CD4-positive, alpha-beta T cell treated with Interleukin-6 at 100 ng/mL for 8 hours (primary cell): ENCODE measurements at places on chromosomes 4 and X.
A peak's percentile ranks its signal among the peaks of the same experiment; 100 is the strongest.

GRCh38 chr4:175066923-175067627 is 148.9 kb downstream of the ADAM29 start:
- no peak for DNase-seq

- DNase-seq: no peak
Observed at GRCh38 chr4:168741281-168742173, 244.7 kb downstream of the PALLD start.

DNA sequence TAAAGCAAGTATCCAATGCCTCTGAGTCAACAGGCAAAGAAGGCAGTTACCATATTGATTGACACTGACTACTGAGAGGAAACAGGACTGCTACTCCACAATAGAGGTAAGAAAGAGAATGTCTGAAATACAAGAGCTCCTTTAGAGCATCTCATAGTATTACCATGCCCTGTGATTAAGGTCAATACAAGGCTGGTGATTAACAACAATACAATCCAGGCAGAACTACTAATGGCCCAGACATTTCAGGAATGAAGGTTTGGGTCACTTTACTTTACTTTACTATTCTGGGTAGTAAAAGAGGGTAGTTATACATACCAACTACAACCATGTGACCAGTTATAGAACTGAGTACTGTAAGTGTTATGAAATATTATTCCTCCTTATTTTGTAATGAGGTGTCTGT is 44.5 kb downstream of the BRWD3 start:
- no peak for DNase-seq

- no peak for DNase-seq
Observed at GRCh38 chr4:57265831-57266582, 155.8 kb upstream of the IGFBP7 start.

- no peak for DNase-seq
Observed at GRCh38 chrX:55738969-55739368, 21.4 kb downstream of the RRAGB start.

- no peak for DNase-seq
Observed at GRCh38 chr4:166498546-166498945, 625.5 kb downstream of the TLL1 start.

GRCh38 chr4:183674153-183674552 is 15.1 kb downstream of the TRAPPC11 start:
- no peak for DNase-seq

- peak; percentile 11 for DNase-seq
Observed at GRCh38 chr4:78691971-78692821, 84.0 kb upstream of the BMP2K start.

DNA sequence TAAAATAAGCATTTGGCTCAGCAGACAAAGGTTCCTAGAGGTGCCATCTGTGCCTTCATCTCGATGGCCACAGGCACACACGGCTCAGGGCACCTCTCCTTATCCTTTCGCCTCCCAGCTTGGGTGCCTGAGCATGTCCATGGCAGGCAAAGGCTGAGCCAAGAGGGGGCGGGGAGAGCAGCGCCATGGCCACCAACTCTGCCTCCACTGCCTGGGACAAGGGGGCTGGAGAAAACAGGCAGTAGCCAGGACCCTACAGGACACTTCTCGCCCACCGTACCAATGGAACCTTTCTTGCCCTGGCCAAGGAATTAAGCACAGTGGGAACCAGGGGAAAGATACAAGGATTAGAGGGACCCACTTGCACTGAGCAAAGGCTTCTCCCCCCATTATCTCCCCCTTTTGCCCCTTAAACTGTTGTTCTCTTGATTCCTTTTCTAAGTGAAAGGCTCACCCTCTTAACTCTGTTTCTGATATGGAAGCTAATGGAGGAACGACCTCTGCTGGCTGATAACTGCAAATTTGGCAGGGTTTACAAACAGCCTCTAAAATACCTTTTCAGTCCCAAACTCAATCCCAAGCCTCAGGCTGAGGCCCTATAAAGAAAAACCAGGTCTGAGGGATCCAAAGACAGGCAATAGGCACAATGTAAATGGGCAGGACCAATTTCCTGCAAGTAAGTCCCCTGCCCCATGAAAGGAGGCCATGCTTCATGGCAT is 335.2 kb downstream of the ADAM29 start:
- no peak for DNase-seq

DNA sequence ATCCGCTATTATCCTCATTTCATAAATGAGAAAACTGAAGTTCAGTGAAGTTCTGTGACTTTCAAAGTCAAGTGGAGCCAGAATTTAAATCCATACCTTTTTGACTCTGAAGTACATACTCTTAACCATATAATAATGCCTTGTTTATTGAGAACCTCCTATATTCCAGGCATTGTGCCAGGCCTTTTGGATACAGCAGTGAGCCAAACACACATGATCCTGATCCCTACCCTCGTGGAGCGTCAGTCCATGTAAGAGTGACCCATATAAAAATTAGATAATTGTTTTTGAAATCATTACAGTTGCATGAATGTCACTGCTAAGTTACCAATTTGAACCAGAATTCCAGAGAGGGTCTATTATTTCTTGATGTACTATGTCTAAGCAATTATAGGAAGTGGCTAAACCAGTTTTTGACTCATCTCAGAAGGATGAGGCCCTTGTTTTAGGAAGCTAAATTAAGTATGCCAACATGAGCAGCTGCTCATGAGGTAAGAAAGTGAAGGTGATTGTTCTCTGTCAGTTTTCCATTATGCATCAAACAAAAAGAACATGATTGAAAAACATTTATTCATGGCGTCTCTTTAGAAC is 289.5 kb downstream of the GLUD2 start:
- DNase-seq: no peak

GRCh38 chrX:15751155-15751819 is 13.2 kb downstream of the CA5B start:
- peak; percentile 69 for DNase-seq

DNA sequence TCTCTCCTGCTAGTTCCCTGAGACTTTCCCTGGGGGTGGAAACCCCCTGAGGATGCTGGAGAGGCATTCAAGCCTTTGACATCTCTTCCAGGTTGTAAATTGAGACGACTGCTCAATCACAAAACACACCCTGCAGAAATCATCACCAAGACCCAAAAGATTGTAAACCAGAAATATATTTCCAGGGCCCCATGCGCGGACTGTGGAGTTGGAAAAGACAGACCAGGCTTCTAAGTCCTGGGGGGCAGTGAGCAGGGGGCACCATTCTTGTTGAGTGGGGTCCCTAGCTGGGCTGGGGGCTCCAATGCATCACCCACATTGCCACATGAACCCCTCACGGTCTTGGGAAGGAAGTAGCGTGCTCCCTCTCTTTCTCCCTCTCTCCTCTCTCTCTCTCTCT is 87.9 kb upstream of the C4orf50 start:
- no peak for DNase-seq

DNA sequence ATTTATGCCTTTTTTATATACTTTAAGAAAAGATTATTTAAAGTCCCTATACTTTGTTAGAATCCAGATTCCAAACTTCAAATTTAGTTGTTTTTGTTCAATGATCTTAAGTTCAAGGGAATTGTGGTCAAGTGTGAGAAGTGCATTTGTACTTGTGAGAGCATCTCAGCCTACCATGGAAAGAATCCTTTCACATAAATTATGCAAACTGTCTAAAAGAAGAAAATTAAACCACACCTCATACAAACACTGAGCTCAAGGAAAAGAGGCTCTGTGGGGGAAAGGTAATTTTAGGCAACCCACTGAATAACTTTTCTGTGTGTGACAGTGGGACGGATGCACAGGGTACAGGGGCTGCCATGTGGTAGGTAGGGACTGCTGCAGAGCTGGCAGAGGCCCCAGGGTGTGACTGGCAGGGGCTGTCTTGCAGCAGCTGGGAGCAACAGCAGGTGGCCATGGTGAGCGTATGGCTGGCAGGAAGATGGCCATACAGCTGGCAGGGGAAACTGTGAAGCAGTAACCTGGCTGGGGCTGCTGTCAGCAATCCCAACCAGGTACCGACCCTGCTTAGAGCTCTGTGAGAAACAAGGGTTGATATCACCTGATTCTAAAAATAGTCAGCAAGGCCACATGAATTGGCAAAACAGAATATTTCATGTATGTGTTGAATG is 130.6 kb downstream of the UGT8 start:
- no peak for DNase-seq

GRCh38 chrX:40506201-40506985 is 74.4 kb upstream of the ATP6AP2 start:
- no peak for DNase-seq

- DNase-seq: no peak
Observed at GRCh38 chr4:373062-373839, 35.6 kb downstream of the ZNF141 start.

DNA sequence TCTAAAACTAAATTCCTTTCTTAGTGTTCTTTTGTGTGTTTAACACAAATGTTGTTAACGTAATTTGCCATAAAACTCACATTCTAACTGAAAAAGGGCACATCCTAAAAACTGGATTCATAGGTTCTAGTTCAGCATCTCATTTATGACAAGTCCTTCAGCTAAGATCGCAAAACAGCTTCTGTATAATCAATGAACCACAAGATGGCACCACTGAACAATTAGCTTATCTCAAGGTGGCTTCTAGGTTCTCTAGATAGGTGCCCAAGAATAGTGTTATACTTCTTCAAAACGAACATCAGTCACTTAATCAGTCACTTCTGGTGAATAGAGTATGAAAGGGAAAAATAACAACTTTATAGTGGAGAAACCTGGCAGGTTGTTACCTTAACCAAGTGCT is 54.3 kb downstream of the NRK start:
- DNase-seq: no peak

DNA sequence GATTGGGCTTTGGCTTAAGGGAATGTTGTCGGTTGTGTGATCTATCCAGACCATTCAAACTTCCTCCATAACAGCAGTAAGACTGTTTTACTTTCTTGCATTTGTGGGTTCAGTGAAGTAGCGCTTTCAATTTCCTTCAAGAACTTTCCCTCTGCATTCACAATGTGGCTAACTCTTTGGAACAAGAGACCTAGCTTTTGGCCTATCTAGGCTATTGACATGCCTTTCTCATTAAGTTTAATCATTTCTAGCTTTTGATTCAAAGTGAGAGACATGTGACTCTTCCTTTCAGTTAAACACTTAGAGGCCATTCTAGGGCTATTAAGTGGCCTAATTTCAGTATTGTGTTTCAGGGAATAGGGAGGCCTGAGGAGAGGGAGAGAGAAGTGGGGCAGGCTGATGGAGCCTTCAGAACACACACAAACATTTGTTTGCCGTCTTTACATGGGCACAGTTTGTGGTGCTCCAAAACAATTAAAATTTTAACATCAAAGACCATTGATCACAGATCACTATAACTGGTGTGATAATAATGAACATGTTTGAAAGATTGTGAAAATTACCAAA is 34.1 kb downstream of the ADH5 start:
- no peak for DNase-seq

DNA sequence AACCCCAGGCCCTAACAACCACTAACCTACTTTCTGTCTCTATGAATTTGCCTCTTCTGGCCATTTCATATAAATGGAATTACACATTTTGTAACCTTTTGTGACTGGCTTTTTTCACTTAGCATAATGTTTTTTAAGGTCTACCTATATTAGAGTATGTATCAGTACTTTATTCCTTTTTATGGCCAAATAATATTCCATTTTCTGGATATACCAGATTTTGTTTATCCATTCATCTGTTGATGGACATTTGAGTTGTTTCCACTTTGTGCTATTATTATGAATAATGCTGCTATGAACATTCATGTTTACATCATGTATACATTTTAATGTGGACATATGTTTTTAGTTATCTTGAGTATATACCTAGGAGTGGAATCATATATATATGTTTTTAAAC is 35.5 kb downstream of the REPS2 start:
- DNase-seq: no peak
